ENCODE measurements at places on chromosomes 2 and 18.
A peak's percentile ranks its signal among the peaks of the same experiment; 100 is the strongest.

- DNase-seq: no peak
Measured at GRCh38 chr18:41660654-41661053, 294.4 kb upstream of the PIK3C3 start.

DNA sequence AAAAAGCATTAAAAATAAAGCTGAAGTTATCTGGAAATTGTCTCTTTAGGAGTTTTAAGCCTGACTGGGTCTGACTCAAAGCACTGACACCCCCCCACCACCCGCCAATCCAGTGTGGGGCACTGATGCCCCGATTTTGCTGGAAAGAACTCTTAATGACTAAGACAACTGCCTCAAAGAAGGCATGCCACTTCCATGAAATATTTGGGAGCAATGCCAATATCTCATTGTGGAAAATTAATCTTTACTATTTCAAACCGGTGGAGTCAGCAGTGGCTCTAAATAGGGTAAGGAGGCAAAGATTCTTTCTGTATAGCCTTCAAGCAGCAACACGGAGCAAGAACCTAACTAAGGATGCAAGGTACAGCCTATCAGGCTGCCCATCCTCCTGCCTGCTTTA, 4.5 kb downstream of the FKBP7 start:
- no peak for DNase-seq

- DNase-seq: no peak
Measured at GRCh38 chr2:217367464-217367863, 507.6 kb upstream of the TNP1 start.

DNA sequence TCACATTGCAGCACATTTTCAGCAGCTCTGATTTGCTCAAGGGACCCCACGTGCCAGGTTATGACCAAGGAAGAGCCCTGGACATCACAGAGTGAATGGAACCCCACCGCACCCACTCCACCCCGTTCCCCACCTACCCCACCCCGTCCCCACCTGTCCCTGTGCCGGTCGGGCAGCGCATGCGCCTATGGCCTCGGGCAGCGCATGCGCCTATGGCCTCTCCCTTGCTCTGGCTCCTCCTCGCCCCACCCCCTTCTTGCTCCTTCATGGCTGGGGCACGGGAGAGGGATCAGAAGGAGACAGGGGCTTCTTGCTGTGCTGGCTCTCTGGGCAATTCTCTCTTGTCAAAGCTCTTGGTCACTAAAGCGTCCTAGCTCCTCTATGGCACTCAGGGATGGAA, 371.8 kb upstream of the HS6ST1 start:
- DNase-seq: no peak

- DNase-seq: no peak
Measured at GRCh38 chr18:76996429-76996828, 136.2 kb downstream of the MBP start.

GRCh38 chr2:134253804-134254203, at the start of gene MGAT5:
Gene MGAT5 (plus strand): TSS chr2:134254072. CDS start chr2:134254404, 332 bp downstream.
- peak; percentile 75 for DNase-seq

GRCh38 chr18:75070625-75071483, 138.1 kb downstream of the PTGR3 start:
- peak; percentile 70 for DNase-seq

DNA sequence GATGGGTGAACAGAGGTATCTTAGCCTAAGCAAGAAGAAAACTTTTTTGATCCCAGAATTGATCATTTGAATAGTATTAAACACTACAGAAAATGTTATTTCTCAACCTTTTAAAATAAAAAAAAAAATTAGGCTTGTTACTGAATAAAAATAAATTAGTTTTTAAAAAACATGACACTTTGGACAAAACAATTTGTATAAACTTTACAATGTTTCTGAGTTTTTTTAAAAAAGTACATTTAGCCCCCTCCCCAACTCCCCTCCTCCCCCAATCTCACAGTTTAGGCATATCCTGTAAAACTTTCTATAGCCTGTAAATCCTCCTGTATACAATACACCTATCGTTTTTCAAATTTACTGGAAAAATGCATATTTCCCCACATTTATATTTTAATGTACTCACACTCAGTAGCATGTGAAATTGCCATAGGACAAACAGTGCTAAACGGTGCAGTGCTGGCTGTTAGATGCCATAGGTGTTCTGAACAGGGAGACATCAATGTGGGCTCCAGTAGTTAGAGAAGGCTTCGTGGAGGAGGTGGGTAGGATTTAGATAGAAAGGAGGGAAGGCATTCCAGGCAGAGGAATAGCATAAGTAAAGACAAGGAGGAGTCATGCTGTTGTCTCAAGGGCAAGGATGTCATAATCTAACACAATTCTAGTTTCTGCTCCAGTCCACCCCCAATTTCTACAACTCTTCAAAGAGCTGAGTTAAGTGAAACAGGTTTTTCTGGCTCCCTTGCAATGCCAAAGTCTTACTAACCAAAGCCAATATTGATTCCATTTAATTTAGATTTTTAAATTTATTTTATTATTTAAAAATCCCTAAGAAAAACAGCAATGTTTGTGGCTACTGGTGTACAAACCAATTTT, 50.9 kb downstream of the SP3 start:
- DNase-seq: no peak

GRCh38 chr2:9973690-9974089, 22.2 kb downstream of the GRHL1 start:
- DNase-seq: no peak

All from common myeloid progenitor, CD34-positive (primary cell).